CMK (cell line): ENCODE measurements at places on chromosomes 2 and 18.
A peak's percentile ranks its signal among the peaks of the same experiment; 100 is the strongest.

DNA sequence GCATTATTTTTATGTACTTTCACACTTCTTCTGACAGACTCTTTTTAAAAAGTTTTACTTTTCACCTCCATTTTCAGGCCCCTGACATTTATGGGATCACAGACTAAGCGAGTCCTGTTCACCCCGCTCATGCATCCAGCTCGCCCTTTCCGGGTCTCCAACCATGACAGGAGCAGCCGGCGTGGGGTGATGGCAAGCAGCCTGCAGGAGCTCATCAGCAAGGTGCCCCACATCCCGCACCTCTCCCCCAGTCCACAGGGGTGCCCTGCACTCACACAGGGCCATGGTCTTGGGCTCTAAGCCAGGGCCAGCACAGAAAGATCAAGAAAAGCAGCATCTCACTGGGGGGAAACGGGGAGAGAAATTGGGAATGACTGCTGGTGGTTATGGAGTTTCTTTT lies 8.6 kb downstream of the CIDEA start:
- DNase-seq = no peak

- no peak for DNase-seq
Observed at GRCh38 chr2:150011161-150011730, 423.7 kb upstream of the MMADHC start.

GRCh38 chr2:218643751-218644310 lies 15.6 kb downstream of the ZNF142 start:
- DNase-seq = no peak

GRCh38 chr18:79950515-79951341 lies 725 bp downstream of the SLC66A2 start:
- no peak for DNase-seq

DNA sequence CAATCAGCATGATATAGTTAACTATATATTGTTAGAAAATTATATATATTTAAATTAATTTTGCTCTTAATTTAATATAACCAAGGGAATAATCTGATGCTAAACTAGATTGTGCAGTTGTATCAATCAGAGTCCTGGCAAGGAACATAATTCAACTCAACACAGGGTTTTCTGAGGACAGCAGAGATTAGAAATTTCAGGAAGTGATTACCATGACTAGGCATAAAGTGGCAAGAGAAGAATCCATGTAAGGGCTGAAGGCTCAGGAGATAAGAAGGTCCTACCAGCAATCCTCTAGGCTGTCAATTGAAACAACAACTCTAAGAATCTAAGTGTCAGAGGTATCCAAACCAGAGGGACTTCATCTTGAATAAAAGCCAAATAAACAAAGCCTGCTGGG lies 807.8 kb downstream of the DSC3 start:
- peak; percentile 43 for DNase-seq

- DNase-seq = no peak
Observed at GRCh38 chr2:28286678-28287077, 106.0 kb upstream of the FOSL2 start.

- DNase-seq = no peak
Observed at GRCh38 chr2:186445506-186445905, 40.6 kb upstream of the ZC3H15 start.
